ENCODE measurements at places on chromosomes 5 and 9.

GRCh38 chr5:89916131-89916530 is 493.4 kb downstream of the CETN3 start:
- DNase-seq = no peak

DNA sequence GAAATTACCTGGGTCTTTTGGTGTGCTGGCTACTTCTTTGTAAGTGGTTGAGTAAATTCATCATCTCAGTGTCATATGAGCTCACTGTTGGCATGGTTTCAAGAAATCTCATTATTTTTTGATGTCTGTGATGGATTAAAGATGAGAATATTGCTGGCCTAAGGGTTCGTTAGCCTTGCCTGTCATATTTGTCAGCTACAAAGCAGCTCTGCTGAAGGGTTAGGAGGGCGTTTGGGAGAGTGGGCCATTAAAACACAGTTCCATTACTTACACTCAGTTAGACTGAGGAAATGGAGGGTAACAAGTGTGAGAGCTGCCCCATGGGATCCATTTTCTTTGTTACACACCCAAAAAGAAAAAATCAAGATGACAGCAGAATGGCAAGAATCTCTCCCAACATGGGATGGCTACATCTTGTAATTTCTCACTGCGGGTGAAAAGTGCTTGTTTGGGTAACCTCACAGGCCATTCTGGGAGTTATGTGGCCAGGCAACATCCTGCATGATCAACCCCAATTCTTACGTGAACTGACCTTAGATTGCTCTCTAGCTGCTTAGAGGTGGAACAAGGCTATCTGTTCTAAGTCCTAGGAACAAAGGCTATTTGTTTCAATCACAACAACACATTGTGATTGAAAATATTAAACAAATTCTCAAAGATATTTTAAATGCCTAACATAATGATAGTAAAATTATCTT is 609.5 kb upstream of the RGMB start:
- no peak for DNase-seq

GRCh38 chr9:98810102-98810842 is 2.8 kb downstream of the GALNT12 start:
- DNase-seq = no peak

GRCh38 chr9:120259100-120259499 is 320.9 kb downstream of the CDK5RAP2 start:
- DNase-seq = no peak

GRCh38 chr9:113955076-113955752 is 79.1 kb downstream of the ZNF618 start:
- DNase-seq = no peak

DNA sequence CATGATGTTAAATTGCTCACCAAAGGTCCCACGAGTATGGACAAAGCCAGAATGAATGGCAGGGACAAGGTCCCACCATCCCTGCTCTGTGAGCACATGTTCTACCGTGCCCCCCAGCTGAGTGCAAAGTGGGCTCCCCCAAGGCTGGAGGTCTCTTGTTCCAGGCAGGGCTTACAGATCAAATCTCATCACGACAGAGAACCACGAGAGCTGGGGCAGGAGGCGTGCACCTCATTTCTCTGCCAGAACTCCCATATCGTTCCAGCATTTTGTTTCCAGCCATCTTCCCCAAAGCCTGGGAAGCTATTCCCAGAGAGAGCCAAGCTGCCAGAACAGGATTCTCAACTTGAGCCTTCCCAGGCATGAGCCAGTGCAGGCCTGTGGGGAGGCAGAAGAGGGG is 108.5 kb downstream of the ZNF354C start:
- DNase-seq = no peak

GRCh38 chr9:37667706-37668105 is 17.0 kb downstream of the FRMPD1 start:
- no peak for DNase-seq

DNA sequence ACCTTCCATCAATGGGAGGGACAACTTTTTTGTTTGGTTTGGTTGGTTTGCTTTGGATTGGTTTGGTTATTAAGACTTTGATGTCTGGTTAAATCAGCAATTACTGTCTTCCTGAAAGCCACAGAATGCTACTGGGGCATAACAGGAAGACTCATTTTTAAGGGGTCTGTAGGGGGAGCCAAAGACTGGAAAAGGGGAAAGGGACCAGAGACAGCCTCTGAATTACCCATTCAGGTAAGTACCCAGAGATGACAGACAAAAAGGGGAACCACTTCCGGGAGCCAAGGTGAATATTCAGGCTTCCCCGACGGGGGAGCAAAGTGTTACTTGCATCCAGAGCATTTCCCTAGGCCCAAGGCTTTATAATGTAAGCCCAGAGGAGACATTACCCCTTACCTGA is 4.6 kb upstream of the FEM1C start:
- DNase-seq = no peak

Data from activated T-helper 1 cell treated with anti-CD3 and anti-CD28 coated beads, Interleukin-12 subunit alpha, Interleukin-12 subunit beta, Interleukin-2, Interleukin-4 antibody, amounts not matched to agents 30 ng/mL and 10 ng/mL and 1 ng/mL, durations not matched to agents 14 hours and 24 hours and 36 hours (primary cell).